ENCODE measurements at places on chromosomes 7 and 10.

DNA sequence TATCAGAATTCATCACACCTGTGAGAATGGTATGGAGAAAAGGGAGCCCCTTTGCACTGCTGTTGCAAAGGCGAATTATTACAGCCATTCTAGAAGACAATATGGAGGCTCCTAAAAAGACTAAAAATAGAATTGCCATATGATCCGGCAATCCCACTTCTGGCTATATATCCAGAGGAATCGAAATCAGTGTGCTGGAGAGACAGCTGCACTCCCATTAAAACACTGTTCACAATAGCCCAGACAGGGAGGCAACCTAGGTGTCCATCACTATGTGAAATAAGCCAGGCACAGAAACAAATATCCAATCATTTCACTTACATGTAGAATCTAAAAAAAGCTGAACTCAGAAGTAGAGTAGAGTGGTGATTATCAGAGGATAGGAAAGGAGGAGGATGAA is 26.0 kb upstream of the GJD4 start:
- DNase-seq: no peak

GRCh38 chr7:124840435-124840834 is 74.8 kb upstream of the GPR37 start:
- no peak for DNase-seq

GRCh38 chr10:114874827-114875411 is 53.3 kb downstream of the FHIP2A start:
- DNase-seq: no peak

- DNase-seq: no peak
Measured at GRCh38 chr7:124686543-124687171, 78.9 kb downstream of the GPR37 start.

DNA sequence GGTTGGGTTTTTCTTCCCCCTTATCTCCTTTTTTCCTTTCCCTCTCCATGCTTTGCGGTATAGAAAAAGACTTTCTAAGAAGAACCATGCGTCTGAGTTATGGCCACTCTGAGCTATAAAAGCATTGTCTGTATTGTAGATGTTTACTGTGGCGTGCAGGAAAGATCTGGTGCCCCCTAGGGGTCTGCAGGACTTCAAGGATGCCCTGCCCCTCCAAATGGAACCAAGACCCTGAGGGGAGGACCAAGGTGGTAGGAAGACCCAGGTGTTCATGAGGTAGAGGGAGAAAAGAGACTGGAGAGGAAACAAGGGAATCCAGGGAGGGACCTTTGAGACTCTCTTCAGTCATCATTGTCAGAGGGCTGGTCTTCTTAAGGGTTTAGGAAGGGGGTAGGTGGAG is 68.8 kb downstream of the CYP26A1 start:
- no peak for DNase-seq

DNA sequence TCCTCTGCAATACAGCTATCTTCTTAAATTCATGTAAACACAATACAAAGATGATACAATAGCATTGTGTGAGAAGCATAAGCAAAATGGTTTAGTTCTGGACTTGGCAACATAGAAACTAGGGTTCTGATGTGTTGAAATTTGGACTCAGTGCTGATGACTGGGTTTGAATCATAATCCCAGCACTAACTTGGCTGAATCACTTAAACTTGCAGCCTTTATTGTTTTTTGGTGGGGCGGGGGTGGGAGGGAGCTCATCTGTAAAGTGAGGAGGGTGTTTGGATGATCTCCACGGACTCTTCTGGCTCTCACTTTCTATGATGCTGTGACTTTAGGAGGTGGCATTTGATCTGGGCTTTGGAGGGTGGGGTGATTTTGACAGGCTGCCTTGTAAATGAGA is 158.2 kb downstream of the WNT2 start:
- DNase-seq: no peak

DNA sequence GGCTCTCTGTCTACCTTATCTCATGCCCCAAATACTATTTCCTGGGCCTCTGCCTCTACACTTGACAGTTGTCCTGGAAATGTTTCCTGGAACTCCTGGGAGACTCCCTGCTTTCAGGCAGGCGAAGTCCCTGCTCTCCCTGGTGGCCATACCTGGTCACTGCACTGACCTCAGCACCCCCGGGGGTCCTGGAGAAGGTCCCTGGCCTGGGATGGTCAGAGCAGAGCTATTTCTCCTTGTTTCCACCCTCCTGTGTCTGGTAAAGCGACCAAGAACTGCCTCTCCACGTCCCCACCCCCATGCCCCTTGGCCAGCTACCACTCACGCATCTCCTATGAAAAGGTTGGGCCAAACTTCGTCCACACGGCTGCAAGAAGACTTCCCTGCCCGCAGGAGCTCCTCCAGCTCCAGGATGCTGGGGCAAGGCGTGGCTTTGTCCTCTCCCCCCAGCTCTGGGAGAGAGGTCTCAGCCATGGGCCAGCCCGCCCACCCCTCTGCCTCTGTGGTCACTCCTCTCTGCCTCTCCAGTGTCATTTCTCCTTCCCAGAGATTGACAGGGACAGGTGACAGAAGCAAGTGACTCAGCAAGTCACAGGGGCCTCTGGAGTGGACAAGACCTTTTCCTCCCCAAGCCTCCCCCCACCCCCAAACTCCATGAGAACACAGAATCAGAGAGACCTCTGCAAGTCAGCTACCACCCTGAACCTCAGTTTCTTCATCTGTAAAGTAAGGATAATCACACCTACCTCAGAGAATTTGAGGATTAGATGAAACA is 2.6 kb upstream of the SAMD8 start:
- DNase-seq: no peak

DNA sequence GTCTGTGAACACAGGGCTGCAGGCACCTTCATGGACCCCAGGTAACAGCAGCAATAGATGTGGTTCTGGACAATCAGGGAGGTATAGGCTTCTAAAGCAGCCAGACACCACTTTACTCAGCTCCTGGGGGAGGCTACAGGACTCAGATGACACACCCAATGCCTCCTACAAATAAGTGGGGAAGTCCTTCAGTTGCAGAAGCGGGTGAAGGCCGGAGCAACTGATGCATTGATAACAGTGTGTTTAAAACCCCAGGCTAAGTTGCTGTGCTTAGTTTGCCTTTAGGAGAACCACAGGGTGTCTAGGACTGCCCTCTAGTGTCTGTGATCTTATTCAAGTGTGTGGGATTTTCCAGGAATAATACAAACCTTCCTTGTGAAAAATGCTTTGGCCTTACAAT is 5.9 kb upstream of the ITGA8 start:
- no peak for DNase-seq

DNA sequence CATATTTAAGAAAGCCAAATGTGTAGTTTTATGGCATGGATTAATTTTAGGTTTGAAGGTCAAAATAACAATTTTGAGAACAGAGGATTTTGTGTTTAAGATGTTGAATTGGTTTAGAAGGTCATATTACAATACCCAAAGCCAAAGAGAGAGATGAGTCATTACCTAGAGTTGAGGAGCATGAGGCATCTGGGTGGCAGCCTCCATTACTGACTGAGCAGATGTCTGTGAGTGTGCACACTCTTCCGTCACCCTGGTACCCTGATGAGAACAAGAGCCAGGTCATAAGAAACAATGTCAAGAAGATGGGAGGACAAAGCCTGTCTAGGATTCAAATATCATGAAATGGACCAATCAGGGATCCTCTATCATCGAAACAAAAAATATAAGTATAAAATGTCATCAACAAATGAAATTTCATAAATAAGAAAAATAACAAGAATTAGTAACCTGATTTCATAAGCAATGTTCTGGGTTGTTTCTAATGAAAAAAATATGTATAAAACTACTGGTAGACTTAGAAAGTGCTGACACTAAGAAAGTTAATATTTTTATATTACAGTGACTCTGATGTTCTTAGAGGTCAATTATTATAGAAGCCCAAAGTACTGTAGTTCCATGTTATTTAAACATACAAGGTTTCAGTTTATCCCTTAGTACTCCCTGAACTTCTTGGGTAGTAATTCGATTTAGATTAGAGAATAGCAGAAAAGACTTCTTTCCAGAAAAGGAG is 20.0 kb downstream of the CUBN start:
- no peak for DNase-seq

DNA sequence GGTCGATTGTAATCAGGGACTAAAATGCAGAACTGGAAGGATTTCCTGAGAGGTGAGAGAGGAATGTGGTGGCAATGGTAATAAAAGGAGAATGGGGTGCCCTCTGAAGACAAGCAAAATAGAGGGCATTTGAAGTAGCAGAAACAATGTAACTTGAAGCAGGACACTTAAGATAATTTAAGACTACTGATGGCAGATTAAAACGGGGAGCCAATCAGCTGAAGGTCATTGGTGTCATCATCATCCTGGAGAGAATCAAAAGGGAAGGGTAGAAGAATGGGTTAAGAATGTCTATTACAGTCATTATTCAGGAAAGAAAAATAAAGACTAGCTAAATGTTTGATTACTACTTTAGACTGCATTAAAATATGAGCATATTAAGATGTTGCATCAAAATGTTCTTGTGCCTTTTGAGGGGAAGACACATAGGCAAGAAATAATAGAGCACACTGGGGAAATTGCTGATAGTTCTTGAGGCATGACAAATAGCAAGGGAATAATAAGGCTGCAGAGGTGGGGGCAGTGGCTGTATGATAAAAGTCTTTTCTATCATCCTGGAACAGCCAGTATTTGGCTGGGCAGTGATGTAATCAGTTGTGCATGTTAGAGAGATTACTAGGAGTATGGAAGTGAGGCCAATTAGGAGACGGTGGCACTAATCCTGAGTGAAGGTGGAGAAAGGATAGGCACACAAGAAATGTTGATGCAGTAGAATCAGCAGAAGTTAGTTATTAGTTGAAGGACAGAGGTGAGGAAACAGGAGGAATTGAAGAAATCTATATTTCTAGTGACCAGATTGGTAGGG is 60.2 kb downstream of the CCDC71L start:
- no peak for DNase-seq

GRCh38 chr7:68900096-68900495 is 698.2 kb upstream of the AUTS2 start:
- no peak for DNase-seq

- no peak for DNase-seq
Measured at GRCh38 chr10:57628592-57629284, 639.0 kb downstream of the IPMK start.

DNA sequence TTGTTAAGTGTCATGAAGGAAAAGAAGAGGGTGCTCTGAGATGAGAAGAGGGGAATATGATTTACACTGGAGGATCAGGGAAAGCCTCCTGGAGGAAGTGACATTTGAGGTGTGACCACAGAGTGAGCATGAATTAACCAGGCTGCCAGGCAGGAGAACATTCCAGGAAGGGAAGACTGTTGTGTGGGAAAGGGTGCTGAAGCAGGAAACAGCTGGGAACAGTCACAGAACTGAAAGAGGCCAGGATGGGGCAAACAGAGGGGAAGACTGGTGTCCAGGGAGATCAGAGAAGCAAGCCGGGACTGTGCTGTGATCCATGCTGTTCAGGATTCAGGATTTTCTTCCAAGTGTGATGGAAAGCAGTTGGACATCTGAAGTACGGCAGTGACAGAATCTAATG is 14.9 kb downstream of the HIPK2 start:
- DNase-seq: no peak

DNA sequence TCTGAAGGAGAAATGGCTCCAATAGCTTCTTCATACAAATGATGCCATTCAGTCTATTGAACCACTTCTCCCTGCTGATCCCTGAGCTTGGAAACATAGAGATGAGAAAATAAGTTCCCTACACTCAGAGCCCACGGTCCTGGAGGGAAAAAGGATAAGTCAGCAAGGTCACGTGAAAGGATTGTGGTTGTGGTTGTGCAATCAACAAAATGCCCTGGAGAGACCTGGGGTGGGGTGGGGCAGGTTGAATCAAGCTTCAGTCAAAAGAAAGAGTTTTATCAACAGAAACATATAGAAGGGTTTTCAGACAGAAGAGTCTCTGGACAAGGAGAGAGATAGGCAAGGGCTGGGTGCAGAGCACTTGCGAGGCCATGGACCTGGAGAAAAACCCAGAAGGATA is 30.1 kb downstream of the C10orf90 start:
- DNase-seq: no peak

- no peak for DNase-seq
Measured at GRCh38 chr10:79116368-79116767, 47.6 kb downstream of the ZMIZ1 start.

DNA sequence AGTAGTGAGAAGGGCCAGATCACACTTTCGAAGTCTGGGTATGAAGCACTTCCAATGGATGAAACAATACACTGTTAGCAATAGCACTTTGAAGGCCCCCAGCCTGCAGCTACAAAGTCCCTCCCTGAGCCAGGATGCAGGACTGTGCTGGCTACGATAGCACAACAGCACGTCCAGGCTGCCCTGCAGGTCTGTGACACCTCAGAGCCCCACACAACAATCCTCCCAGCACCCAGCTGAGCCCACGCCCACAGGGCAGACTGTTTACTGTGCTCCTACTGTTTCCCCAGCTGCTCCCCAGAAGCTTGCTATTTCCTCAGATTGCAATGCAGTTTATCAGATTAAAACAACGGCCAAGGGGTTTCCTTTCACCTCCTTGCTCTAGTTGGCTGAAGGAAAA is 71.4 kb downstream of the HTR5A start:
- no peak for DNase-seq

DNA sequence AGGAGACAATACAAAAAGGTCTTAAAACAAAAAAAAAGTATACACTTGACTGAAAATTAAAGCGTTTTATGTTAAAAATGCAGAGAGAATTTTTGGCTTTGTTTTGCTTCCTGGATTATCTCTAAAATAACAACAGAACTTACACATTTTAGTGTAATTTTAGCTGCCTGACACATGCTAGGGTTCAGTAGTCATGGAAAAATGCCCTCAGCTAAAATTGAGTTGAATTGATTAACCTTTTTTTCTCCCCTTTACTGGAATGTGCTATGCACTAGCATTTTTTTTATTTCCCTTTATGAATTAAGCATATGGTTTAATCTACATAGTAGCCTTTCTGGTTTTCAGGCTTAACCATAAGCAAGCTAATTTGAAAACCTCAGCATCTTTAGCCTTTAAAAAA is 89.9 kb downstream of the ZNF277 start:
- DNase-seq: no peak

- DNase-seq: no peak
Measured at GRCh38 chr7:36870625-36871354, 146.5 kb upstream of the AOAH start.

DNA sequence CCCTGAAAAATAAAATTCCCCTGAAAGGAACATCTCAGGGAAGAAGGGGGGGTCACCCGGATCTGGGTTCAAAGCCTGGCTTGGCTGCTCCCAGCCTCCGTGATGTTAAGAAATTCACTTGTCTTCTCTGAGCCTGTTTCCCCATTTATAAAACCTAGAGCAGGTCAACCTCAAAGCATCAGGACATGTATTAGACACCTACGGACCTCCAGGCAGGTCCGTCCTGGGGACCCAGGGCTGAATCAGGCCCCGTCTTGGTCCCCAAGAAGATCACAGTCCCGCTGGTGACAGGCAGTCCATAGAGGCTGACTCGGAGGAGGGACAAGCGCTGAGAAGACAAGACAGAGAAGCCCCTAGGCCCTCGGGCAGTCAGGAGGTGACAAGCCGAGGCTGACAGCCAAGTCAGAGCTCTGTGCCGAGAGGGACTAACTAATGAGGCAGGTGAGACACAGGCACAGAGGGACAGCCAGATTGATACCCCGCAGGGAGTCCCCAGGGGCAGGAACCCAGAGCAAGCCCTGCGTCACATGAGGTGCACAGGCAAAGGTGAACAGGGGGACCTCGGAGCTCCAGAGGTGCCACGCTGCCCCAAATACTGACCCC is 2.9 kb downstream of the MYL10 start:
- no peak for DNase-seq

All from stimulated activated CD4-positive, alpha-beta T cell treated with anti-CD3 and anti-CD28 coated beads, TNF-alpha, amount 100 ng/mL, for 24 hours (primary cell).